ENCODE measurements at places on chromosomes 7 and 10. TPM values are rescaled to one million over a fixed set of nuclear protein-coding genes. Genes with fewer than 3 reads are reported as not detected.

GRCh38 chr7:1643270-1644092 is 26.6 kb upstream of the ELFN1 start:
- DNase-seq = no peak

GRCh38 chr7:51081270-51081890 is 235.2 kb downstream of the COBL start:
- DNase-seq = no peak

DNA sequence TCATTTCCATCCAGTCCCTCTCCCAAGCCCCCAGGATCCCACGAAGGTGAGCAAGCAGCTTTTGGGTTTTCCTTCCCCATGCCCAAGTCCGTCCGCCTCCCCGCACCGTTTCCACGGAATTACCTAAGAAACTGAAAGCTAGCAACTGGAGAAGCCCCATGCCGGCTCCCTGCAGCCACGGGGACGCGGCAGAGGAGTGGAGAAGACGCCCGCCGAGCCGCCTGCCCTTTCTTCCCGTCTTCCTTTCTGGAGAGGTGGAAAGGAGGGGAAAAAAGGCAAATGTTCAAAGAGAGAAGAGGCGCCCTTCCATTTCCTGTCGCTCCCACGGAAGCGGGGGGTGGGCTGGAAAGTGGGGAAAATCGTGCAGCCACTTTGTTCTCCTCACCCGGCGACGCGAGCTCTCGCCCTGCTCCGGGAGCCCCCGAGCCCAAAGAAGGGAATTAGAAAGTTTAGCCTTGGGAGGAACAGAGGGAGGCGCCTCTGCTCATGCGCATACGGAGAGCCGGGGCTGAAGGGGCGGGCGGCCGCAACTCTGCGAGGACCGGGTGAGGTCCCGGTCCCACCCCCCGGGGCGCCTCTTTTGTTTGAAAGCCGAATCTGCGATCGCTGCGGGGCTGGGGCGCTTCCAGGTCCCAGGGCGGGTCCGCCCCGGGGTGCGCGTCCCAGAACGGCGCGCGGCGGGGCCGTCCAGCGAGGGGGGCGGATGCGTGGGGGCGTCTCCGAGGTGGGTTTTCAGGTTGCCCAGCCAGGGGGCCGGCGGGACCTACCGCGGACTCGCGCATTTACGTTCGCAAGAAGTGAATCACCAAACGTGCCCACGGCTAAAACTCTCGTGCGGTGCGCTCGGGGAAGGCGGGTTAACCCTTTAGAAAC is at the start of gene LAMB1:
LAMB1 (minus strand) TSS at position 436 of the 873 bp plus-strand sequence; CDS start at position 160, 276 bp downstream.
- peak; percentile 54 for DNase-seq

Gene ATG9B
- total RNA-seq = 1.2 TPM

- no peak for DNase-seq
Observed at GRCh38 chr7:81949306-81949705, 179.5 kb upstream of the HGF start.

DNA sequence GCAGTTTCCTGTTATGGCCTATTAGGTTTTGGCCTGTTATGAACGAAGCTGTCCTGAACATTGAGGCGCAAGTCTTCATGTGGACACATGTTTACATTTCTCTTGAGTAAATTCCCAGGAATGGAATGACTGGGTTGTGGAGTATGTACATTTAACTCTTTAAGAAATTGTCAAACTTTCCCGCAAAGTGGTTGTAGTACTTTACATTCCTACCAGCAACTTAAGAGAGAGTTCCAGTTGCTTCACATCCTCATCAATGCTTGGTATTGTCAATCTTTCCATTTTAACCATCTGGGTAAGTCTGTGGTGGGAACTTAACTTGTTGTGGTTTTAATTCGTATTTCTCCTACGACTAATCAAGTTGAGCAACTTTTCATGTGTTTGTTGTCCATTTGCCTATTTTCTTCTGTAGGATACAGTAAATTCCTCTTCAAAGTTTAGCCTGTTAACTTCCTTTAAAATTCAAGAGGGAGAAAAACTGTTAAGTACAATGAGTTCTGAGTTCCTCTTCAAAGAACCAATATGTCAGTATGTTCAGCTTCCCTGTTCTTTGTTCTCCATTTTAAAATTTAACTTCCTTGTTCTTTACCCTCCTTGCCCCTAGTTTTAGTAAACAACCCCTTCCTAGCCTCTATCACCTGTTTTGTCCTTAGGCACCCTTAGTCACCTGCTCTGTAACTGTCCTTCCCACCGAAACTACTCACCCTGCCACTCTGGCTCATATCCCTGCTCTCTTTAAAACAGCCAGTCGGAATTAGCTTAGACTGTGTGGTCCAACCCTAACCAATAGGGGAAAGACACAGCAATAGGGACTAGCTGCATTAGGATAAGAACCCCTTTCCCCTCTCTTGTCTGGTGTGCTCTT is 74.0 kb downstream of the FAM241B start:
- no peak for DNase-seq

Gene VWC2
- total RNA-seq = 0.23 TPM

Gene CPA2
- total RNA-seq = 3.3 TPM

DNA sequence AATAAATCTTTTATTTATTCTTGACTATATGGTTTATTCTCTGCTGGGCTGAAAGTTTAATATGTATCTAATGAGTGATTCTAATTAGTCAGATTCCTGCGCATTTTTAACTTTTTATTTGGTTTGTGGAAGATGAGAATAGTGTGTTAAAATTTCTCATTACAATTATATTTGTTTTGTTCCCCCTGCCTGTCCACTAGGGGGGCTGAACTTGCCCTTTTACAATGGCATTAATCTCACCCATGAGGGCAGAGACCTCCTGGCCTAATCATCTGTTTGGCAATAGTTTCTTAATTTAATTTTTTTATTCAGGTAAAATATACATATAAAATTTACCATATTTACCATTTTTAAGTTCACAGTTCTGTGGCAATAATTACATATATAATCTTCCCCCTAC is 278.5 kb upstream of the NPY start:
- DNase-seq = no peak

DNA sequence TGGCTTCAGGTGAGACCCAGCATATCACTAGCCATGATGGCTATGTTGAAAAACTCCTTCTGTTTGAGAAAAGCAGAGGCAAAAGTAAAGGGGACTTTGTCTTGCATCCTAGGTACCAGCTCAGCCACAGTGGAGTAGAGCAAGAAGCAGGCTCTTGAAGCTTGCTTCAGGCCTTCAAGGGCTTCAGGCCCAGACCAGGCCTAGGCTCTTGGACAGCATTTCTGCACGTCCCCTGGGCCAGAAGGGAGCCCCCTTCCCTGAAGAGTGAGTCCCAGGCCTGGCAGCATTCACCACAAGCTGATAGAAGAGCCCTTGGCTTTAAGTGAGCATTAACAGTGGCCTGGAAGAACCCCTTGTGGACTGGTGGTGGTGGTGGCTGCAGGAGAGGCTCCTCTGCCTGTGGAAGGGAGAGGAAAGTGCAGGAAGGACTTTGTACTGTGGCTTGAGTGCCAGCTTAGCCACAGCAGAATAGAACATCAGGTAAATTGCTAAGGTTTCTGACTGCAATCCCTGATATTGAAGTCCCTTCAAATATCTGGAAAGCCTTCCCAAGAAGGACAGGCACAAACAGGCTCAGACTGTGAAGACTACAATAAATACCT is 28.1 kb upstream of the FAM171A1 start:
- DNase-seq = peak; percentile 23

Gene AKR1C3
- total RNA-seq = 553 TPM

GRCh38 chr10:119705434-119705831 is 20.4 kb upstream of the INPP5F start:
- DNase-seq = no peak

GRCh38 chr10:114289096-114289436 is 50.0 kb downstream of the VWA2 start:
- DNase-seq = no peak

DNA sequence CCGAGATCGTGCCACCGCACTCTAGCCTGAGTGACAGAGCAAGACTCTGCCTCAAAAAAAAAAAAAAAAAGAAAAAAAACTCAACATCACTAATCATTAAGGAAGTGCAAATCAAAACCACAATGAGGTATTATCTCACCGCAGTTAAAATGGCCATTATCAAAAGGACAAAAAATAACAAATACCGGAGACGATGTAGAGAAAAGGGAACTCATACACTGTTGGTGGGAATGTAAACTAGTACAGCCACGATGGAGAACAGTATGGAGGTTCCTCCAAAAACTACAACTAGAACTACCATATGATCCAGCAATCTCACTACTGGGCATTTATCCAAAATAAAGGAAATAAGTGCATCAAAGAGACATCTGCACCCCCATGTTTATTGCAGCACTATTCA is 24.3 kb downstream of the GRK5 start:
- DNase-seq = no peak

GRCh38 chr7:10793995-10794775 is 179.5 kb upstream of the PHF14 start:
- no peak for DNase-seq

Gene SLC26A5
- total RNA-seq = 0.23 TPM

DNA sequence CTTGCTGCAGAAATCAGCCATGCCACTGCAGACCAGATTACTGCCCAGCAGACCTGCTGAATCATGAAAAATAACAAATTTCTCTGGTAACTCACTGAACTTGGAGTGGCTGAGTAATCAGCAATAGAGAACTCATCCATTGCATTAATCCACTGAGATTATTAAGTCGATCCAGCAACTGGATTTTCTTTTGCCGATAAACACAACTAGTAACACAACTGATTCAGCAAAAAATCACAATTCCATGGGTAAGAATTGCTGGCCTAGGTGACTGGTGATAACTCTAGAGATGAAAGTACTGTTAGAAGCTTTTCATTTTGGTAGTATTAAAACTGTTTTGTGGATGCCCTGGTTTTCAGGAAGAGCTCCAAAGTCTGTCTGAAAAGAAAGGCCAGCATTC is 214.5 kb downstream of the ETV1 start:
- DNase-seq = no peak

GRCh38 chr10:76717141-76717540 is 920.5 kb downstream of the KCNMA1 start:
- no peak for DNase-seq

Gene CYP3A7
- total RNA-seq = 92.6 TPM

DNA sequence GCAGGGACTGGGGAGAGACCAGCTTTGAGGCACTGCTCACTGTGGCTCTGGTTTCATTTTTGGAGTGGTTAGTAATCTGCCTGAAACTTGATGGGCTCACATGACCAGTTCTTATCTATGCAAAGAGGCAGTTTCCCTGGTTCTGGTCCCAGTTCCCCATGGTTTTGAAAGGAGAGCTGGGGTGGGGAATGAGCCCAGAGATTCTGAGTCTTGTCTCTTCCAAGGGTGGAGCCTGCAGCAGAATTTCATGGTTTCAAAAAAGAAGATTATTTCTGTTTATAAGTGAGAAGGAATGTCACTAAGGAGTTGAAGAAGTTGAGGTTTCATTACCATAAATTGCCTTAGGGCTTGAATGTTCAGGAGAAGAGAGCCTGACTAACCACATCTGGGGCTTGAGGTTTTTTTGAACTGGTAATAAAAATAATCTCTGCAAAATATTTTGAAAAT is 190.2 kb upstream of the HABP2 start:
- peak; percentile 14 for DNase-seq

Gene C10orf95
- 0.46 TPM for total RNA-seq

DNA sequence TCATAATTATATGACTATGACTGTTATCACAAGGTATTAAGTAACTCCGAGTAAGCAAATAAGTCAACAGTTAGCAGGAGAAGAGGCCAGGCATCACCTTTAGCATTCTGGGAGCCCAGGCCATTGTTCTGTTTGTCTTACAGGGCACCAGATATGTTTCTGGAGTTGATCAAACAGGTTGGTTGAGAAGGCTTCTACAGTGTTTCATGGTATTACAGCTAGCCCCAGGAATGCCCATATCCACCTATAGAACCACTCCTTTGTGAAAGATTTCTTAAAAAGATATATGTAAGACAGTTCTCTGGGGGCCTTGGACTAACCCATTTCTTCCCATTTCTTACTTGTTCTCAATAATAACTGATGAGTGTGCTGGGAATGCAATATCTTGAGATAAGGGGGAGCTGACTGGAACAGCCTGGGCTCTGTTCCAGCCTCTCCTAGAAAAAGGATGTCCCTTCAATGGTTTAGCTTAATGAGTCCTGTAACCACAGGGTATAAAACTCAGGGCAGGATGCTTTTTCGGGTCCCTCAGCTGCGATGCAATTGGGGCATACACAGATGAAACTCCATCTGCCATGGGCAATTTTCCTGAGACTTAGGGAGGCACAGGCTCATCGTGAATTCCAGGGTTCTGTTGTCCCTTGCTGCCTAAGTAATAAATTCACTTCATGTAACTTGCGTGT is 286.4 kb downstream of the BAMBI start:
- no peak for DNase-seq

DNA sequence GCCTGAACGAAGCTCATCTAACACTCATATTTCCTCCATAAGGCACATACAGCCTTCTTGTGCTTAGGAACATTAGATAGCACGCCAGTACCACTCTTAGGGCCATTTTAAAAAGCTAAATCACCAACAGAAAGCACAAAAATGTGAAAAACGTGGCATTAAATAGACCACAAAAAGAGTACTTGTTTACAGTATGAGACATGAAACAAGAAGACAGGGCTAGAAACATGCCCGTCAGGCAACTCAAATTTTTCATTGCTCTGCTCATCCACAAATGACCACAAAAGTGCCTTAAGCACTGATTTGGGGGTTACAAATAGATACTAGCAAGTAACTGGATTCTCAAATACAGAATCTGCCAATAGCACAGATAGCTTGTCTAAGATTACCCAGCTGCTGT is 67.8 kb downstream of the ELMO1 start:
- DNase-seq = no peak

- DNase-seq = no peak
Observed at GRCh38 chr7:6284055-6284400, 11.6 kb upstream of the CYTH3 start.

- DNase-seq = no peak
Observed at GRCh38 chr10:13949844-13950542, 363.2 kb downstream of the PRPF18 start.

Gene COL17A1
- 0.49 TPM for total RNA-seq

GRCh38 chr10:29412485-29412884 is 123.6 kb downstream of the LYZL1 start:
- DNase-seq = no peak

- no peak for DNase-seq
Observed at GRCh38 chr10:123154711-123155505, 706 bp downstream of the BUB3 start.

DNA sequence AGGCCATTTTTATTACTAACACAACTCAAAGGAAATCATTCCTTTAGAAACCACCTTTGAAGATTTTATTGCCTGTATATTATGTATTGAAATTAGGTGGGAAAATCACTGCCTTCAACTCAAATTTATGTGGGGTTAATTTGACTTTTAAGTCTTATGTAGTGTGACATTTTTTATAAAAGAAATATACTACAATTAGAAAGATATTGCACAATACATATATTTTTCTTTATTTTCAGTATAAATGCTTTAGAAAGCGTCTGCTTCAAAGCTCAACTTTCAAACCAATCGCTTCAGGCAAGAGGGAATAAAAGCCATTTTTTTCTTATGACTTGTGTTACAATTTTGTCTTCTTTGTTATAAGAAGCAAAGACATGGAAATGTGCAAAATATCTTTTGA is 337.4 kb upstream of the ZWINT start:
- no peak for DNase-seq

Gene CREB5
- 22.5 TPM for total RNA-seq

Gene NPY
- 0.52 TPM for total RNA-seq

GRCh38 chr7:4734587-4735345 is 40.7 kb upstream of the AP5Z1 start:
- DNase-seq = no peak

Gene HMX2
- 0.69 TPM for total RNA-seq

All from mucosa of gallbladder (tissue), 1 donor.